Right lung (tissue), 10 donors: ENCODE measurements at places on chromosomes 2 and 18. TPM values are rescaled to one million over a fixed set of nuclear protein-coding genes. Genes with fewer than 3 reads are reported as not detected.

RGPD4 gene
- not detected for polyA plus RNA-seq

DES gene
- 32.6 TPM for polyA plus RNA-seq

FARP2 gene
- 44.5 TPM for polyA plus RNA-seq

LRRTM1 gene
- polyA plus RNA-seq: 2.8 TPM

SH3RF3 gene
- 8.4 TPM for polyA plus RNA-seq

RAX gene
- not detected for polyA plus RNA-seq

DSC3 gene
- polyA plus RNA-seq: 0.10 TPM

CCDC88A gene
- 129 TPM for polyA plus RNA-seq

RGPD3 gene
- 0.61 TPM for polyA plus RNA-seq

C2orf92 gene
- polyA plus RNA-seq: 28.9 TPM

FBXO41 gene
- 1.5 TPM for polyA plus RNA-seq

PASK gene
- 18.3 TPM for polyA plus RNA-seq

CTIF gene
- 21.9 TPM for polyA plus RNA-seq

SCYGR3 gene
- polyA plus RNA-seq: not detected

CXCR1 gene
- polyA plus RNA-seq: 0.13 TPM

GALM gene
- 36.4 TPM for polyA plus RNA-seq

IL1F10 gene
- not detected for polyA plus RNA-seq

TEX44 gene
- polyA plus RNA-seq: 0.15 TPM

INHBB gene
- 0.34 TPM for polyA plus RNA-seq

RETREG2 gene
- polyA plus RNA-seq: 80.1 TPM

STEAP3 gene
- polyA plus RNA-seq: 1.8 TPM

TRPM8 gene
- 0.28 TPM for polyA plus RNA-seq

PLGLB1 gene
- polyA plus RNA-seq: 15.2 TPM

RUFY4 gene
- 0.45 TPM for polyA plus RNA-seq

CPSF3 gene
- 40.3 TPM for polyA plus RNA-seq

IL36B gene
- polyA plus RNA-seq: not detected

CNGA3 gene
- polyA plus RNA-seq: 0.04 TPM

MEP1B gene
- 0.10 TPM for polyA plus RNA-seq

FEV gene
- not detected for polyA plus RNA-seq

C2orf66 gene
- 0.40 TPM for polyA plus RNA-seq

ROCK1 gene
- polyA plus RNA-seq: 54.8 TPM

NUP35 gene
- 29.4 TPM for polyA plus RNA-seq

TGFA gene
- 0.54 TPM for polyA plus RNA-seq

CCDC121 gene
- polyA plus RNA-seq: 13.2 TPM

NGEF gene
- 1.2 TPM for polyA plus RNA-seq

ERFE gene
- polyA plus RNA-seq: 0.78 TPM

FSHR gene
- polyA plus RNA-seq: not detected

LIMS3 gene
- polyA plus RNA-seq: 1.6 TPM

LOXL3 gene
- 9.6 TPM for polyA plus RNA-seq

SLC9A4 gene
- not detected for polyA plus RNA-seq

RAB17 gene
- polyA plus RNA-seq: 16.6 TPM

SERPINB3 gene
- polyA plus RNA-seq: not detected

PRSS56 gene
- not detected for polyA plus RNA-seq

SCYGR4 gene
- not detected for polyA plus RNA-seq

ODC1 gene
- 220 TPM for polyA plus RNA-seq

SCN3A gene
- 1.0 TPM for polyA plus RNA-seq

ZNF892 gene
- polyA plus RNA-seq: 5.7 TPM

AFF3 gene
- 19.1 TPM for polyA plus RNA-seq

CHRND gene
- 0.15 TPM for polyA plus RNA-seq

RAB6D gene
- 2.3 TPM for polyA plus RNA-seq

CNDP2 gene
- polyA plus RNA-seq: 107 TPM

GAREM1 gene
- polyA plus RNA-seq: 9.1 TPM

LYPD6B gene
- 28.5 TPM for polyA plus RNA-seq

ATP6V1B1 gene
- 3.0 TPM for polyA plus RNA-seq

GATA6 gene
- 61.5 TPM for polyA plus RNA-seq

TMEFF2 gene
- polyA plus RNA-seq: 0.72 TPM

GPR45 gene
- polyA plus RNA-seq: 0.12 TPM
